ENCODE measurements at places on chromosomes 13 and 19.
A peak's percentile ranks its signal among the peaks of the same experiment; 100 is the strongest.

- ATAC-seq = no peak
These were observed 87.0 kb upstream of the TSHZ3 start for GRCh38 chr19:31436121-31436776.

GRCh38 chr13:40564342-40565001, 102.0 kb downstream of the FOXO1 start:
- peak; percentile 88 for ATAC-seq

GRCh38 chr13:46526100-46526735, 26.8 kb upstream of the LRCH1 start:
- ATAC-seq = no peak

GRCh38 chr13:44142540-44142867, 231.1 kb upstream of the SERP2 start:
- no peak for ATAC-seq

DNA sequence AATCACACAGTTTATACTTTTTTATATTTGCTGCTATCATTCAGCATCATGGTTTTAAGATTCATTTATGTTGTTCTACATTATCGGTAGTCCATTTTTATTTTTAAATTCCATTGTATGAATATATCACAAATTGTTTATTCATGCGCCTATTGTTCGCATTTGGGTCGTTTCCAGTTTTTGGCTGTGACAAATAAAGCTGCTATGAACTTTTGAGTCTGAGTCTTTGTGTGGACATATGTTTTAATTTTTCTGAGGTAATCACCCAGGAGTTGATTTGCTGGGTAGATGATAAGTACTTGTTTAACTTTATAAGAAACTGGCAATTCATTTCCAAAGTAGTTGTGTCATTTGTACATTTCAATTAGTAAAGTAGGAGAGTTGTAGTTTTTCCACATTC, 74.2 kb upstream of the CSNK1A1L start:
- ATAC-seq = no peak

DNA sequence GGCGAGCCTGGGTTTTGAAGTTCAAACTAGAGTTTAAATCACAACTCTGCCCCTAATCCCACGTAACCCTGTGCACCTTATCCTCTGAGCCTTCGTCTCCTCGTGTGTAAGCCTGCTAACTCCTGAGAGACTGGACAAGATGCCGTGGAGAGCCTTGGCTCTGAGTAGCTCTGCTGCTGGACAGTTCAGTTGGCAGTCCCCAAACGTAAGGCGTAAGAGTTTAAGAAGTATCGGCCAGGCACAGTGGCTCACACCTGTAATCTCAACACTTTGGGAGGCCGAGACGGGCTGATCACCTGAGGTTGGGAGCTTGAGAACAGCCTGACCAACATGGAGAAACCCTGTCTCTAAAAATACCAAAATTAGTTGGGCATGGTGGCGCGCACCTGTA, 4.7 kb upstream of the CD79A start:
- ATAC-seq = no peak

DNA sequence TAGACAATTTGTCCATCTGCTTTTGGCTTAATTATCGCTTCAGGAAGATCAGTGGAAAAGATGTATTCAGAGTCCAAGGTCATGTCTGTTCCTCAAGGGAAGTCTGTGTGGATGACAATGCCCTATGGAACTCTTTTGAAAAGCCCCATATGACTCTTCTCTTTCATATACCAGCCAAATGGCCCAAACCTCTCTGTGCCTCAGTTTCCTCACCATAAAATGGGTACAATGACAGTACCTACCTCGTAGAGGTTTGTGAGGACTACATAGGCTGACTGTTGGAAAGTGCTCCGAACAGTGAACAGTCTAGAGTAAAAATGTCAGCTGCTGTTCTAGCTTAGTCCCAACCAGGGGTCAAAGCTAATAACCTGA, 104.6 kb downstream of the COL4A2 start:
- ATAC-seq = no peak

DNA sequence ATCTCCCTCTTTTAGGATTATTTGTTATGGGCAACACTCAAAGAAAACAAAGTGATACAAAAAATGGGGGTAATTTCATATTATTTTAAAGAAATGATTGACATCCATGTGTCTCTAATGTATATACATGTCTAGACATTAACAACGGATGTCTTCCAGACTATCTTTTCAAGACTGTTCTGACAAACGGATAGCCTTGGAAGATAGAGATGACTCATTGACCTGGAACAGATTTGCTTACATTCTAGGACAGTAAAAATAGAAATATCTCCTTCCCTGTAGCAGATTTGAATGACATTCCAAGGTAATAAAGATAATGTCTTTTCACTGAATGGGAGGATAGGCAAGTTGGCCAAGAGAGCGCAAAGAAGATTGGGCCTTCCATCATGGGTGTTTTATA, 26.2 kb upstream of the SLITRK6 start:
- no peak for ATAC-seq

DNA sequence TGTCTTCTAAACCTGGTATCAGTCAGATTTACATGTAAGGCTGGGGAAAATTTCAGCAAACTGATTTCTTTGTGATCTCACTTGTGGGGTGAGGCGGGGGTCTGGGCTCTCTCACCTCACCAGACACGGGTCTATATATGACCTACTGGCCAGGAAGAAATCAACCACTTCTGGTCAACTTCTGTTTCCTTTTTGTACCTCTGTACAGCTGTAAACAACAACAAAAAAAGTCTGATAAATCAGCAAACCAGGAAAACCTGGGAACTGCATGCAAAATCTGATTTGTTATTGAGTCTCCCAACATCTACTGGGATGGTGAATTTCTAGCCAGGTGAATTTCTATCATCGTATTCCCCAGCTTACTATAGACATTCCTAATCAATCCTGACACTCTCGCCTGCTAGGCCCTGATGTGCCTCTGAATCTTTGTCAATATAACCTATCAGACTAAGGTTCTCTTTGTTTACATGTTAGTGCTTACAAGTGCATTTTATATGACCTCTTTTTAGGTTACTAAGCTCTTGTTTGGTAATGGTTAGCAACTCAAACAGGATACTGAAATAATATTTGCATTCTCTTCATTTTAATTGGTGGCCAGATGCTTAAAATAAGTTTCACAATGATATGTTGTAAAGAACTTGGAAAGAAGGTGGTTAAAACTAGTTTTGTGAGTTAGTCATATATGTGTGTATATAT, 77.7 kb downstream of the LRRC63 start:
- no peak for ATAC-seq

DNA sequence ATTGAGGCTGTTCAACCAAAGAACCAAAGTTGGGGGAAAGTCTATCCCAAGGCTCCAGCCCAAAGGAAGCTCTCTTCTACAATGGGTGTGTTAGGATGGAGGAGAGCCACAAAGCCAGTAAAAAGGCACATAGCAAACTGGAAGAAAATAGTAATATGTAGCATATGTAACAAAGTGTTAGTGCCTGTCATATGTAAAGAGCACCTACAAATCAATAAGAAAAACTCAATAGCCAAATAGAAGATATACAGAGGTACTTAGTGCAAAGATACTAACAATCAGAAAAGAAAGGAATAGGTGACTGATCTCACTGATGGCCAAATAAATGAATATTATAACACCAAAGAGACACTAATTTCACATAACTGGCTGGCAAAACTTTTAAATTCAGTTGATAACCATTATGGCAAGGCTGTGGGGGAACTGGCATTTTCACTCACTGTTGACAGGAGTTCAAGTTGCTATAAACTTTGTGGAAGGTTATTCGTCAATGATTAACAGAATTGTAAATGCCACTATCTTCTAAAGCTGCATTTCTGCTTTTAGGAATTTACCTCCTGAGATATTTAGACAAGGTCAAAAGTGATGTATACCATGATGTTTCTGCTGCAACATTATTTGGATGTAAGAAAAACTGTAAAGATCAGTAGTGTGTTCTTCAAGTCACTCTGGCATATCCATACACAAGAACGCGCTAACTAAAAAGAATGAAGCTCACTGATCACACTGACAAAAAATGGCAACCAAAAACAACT, 110.8 kb downstream of the GNG7 start:
- no peak for ATAC-seq

- ATAC-seq = no peak
These were observed 1501.5 kb downstream of the EFNB2 start for GRCh38 chr13:105033999-105034398.

- ATAC-seq = no peak
These were observed 53.2 kb downstream of the CRTC1 start for GRCh38 chr19:18736415-18737336.

DNA sequence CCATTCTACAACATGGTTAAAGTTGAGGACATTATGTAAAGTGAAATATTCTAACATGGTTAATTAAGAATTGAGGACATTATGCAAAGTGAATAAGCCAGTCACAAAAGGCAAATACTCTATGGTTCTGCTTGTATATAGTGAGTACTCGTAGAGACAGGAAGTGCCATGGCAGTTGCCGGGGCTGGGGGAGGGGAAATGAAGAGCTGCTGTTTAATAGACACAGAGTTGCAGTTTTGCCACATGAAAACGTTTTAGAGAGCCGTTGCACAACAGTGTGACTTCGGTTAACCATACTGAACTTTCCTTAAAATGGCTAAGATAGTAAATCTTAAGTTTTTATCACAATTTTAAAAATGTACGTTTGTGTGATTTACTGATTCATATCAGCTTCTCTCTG, 176.9 kb downstream of the SHISA2 start:
- no peak for ATAC-seq

- ATAC-seq = no peak
These were observed 59.6 kb downstream of the DPY19L3 start for GRCh38 chr19:32465176-32465575.

DNA sequence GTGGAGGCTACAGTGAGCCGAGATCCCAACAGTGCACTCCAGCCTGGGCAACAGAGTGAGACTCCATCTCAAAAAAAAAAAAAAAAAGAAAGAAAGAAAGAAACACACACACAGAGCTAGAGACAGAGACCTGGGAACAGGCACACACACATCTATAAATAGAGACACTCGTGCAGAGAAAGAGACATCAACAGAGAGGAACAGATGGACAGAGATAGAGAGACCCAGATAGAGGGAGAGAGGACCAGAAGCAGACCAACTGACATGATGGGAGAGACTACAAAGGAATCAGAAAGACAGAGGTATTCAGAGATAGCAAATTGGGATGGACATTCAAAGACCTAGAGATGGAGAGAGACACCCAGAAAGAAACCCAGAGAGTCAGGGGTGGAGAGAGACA, 2.1 kb upstream of the CA11 start:
- ATAC-seq = no peak

- ATAC-seq = no peak
These were observed 7.6 kb upstream of the NALCN start for GRCh38 chr13:101423872-101424271.

DNA sequence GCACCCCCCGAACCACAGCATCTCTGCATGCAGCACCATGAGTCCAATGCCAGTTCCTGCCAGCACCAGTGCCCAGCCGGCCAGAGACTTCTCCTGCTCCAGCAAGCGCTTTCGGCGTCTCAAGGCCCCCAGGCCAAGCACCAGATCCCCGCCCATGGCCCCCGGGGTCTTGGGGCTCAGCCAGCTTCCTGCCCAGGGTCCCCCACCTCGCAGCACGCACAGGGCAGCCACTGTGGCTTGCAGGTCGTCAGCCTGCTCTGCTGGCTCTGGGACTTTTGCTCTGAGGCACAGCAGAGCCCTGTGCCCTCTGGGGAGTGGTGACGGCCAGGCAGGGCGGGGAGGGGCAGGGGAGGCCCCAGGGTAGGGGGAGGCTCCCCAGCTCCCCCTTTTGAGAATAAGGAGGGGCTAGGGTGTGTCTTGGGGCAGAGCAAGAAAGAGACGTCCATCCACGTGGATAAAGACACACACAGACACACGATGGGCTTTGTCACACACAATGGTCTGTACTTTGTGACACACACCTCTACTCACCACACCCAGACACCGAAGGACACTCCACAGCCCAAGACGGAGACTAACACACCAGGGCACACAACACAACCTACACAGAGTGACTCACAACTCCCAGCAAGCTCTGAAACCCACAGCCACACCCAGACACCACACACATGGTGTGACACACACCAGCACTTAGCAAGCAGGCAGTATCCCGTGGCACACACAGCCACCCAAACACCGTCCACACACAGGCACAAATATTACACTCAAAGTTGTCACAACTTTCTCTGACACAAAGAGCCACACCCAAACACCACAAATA, at the start of gene KCNN4:
Gene KCNN4 (minus strand): TSS at position 268 of the 820 bp plus-strand sequence. CDS start 112 bp downstream, at position 156.
- ATAC-seq = peak; percentile 85
